ENCODE measurements at places on chromosomes 5 and 9.
A peak's percentile ranks its signal among the peaks of the same experiment; 100 is the strongest.

- peak; percentile 57 for DNase-seq
Observed at GRCh38 chr9:109802491-109802890, 22.5 kb downstream of the PALM2AKAP2 start.

DNA sequence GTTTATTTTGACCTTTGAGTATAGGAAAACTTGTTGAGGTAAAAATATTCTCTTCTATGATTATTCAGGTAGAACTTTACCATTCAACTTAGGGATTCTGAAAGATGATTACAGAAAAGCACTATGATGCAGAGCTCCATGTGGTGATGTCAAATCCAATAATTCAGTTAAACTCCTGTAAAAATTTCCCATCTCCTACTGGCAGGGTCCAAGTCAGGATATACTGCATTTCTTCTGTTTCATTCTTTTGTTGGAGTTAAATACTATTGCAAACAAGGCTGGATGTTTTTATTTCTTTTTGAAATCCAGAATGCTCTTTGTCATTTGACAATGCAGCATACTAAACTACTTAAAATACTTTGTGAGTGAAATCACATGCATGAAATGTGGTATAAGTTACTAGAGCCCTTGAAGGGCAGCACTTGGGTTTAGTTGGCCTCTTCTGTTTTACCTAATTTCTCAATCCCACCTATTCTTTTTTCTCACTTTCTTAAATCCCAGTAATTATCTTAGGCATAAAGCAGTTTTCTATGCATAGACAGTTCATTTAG, 204.5 kb downstream of the FBXL7 start:
- DNase-seq: peak; percentile 14

- no peak for DNase-seq
Observed at GRCh38 chr9:3968891-3969290, 331.0 kb downstream of the GLIS3 start.

DNA sequence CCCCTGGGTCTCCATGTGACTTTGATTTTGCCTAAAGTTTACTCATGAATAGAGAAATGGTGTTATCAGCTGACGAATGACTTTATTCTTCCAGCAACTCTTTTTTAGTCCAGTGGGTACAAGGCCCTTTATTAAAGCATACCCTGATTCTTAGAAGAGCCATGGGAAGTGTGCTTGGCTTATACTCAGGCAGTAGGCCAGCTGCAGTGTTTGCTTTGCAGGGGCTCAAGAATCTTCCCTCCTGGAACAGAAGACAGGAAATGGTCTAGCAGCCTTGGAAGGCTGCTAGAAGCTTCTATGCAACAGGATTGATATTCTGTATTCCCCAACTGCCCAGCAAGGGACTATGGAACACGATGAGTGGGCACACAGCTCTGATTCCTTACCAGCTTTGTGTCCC, 73.4 kb upstream of the PLPP6 start:
- DNase-seq: peak; percentile 62

DNA sequence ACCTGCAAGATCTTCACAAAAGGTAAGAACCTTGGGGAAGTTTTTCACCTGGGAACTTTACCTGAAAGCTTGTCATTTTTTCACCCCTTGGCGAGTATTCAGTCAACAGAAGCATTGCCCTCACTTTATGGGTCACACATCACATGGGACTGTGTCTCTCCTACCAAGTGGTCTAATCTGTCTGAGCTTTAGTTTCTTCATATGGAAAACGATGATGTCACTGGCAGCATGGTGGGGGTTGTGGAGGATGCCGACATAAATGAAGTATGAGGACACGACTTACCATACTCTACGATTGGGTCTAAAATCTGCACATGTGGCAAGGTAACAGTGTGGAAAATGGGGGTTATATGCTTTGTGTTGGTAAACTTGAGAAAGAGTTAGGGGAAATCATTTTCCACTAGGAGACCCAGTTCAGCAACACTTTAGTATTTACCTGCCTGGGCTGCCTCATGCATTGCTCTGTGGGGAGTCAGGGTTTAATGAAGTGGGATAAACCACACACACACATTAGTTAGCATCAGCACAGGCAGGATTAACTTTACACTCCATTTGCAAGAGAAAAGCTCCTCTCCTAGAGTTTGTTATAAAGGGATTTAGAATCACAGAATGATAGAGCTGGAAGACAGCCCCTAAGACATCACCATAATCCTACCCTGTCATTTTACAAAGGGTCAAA, 19.8 kb upstream of the PAX5 start:
- no peak for DNase-seq

DNA sequence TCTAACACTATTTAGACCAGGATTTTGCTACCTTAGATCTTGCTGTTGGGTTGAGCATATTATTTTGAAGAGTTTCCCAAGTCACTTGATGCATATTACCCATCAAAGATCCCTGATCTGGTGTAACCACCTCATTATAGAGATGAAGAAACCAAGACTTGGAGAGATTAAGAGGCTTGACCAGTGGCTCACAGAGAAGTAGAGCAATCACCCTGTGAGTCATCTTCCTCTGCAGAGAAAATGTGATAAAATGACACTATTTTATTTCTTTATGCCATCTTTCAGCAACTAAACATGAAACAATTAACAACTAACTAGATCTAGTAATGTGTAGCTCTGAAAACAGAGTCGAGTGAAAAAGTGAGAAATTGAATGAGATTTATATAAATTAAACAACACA, 76.1 kb downstream of the KIF4B start:
- no peak for DNase-seq

GRCh38 chr9:14238079-14238478, 75.9 kb downstream of the NFIB start:
- no peak for DNase-seq

DNA sequence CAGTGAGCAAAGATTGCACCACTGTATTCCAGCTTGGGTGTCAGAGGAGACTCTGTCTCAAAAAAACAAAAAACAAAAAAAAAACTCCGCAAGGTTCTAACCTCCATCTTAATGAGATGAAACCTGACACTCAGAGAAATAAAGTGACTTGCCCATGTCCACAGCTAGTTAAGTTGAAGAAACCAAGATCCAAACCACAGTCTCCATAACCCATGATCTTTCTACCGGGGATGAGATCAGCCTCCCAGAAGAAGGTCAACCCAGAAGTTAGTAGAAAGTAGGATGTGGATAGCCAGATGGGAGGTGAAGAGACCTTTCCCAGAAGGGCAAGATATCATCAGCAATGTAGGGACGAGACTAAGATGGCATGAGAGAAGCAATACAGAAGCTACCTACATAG, 140.4 kb upstream of the ADRA1B start:
- DNase-seq: no peak

DNA sequence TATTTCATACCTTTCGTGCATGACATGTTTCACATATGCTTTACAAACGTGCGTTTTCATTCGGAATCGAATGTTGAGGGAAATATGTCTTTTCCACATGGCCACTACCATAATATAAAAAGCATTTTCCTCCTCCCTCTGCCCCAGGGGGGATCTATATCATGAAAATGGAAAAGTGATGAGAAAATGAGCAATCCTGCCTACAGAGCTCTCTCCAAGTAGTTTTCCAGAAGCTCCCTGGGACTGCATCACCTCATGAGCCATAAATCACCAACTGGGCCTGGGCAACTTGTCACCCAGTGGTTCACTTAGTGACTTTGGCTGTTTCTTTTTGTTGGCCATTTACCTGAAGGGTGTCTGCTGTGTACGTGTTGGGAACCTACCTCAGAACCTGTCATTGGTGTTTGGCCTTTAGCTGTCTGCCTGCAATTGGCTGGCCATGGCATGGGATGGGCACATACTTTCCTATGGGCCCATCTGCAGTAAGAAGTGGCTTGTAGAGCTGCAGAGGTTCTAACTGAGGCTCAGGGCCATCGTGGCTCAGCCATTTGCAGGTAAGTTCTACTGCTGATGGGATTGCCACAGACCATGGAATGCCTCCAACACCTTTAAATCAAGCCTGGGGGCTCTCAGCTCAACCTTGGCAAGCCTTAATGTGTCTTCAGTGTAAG, 9.5 kb upstream of the TIFAB start:
- DNase-seq: no peak

- DNase-seq: no peak
Observed at GRCh38 chr5:137431051-137431450, 68.1 kb downstream of the SPOCK1 start.

GRCh38 chr5:159409801-159410200, 79.5 kb upstream of the IL12B start:
- no peak for DNase-seq

DNA sequence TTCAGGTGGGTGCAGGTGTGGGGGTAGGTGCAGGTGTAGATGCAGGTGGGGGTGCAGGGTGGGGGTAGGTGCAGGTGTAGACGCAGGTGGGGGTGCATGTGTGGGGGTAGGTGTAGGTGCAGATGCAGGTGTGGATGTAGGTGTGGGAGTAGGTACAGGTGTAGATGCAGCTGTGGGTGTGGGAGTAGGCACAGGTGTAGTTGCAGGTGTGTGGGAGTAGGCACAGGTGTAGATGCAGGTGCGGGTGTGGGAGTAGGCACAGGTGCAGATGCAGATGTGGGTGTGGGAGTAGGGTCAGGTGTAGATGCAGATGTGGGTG, 94.6 kb downstream of the PHF2 start:
- peak; percentile 76 for DNase-seq

DNA sequence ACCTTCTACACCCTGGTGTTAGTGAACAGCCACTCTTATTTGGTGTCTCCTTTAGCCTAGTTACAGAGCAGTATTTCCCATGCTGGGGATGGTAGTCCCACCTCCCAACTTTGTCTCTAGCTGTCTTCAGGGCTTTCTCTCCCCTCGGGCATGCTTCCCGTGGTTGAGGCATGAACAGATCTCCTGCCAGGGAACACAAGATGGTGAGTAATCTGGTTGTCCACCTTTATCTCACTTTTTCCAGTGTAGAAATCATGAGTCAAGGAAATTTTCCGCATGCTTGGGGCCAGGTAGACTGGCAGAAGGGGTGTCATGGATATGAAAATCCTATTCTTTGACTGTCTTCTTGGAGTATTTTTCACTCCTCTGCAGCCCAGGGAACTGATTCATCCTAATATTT, 532.9 kb downstream of the ANXA1 start:
- DNase-seq: no peak

GRCh38 chr5:123965626-123966025, 453.6 kb downstream of the CSNK1G3 start:
- no peak for DNase-seq

GRCh38 chr5:88756953-88757352, 126.0 kb downstream of the MEF2C start:
- DNase-seq: peak; percentile 13

GRCh38 chr5:169185626-169186025, 115.3 kb downstream of the SLIT3 start:
- no peak for DNase-seq

DNA sequence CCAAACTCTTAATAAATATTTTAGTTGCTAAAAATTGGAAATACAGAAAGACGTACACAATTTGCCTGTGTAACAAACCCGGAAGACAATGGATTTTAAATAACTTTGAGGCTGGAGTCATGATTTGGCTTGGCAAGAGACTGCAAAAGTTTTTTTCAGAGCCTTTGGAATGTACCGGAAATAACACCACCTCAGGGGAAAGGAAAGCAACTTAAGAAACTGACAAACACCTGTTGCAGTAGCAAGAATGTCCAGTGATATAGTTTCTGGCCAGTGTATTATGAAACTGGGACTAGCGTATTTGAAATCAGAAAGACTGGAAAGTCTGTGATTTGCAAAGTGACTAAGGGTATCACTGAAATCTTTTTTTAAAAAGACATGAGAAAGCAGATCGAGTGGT, 842 bp downstream of the MUSK start:
- no peak for DNase-seq

GRCh38 chr5:147055850-147056566, 177.5 kb upstream of the PPP2R2B start:
- no peak for DNase-seq

DNA sequence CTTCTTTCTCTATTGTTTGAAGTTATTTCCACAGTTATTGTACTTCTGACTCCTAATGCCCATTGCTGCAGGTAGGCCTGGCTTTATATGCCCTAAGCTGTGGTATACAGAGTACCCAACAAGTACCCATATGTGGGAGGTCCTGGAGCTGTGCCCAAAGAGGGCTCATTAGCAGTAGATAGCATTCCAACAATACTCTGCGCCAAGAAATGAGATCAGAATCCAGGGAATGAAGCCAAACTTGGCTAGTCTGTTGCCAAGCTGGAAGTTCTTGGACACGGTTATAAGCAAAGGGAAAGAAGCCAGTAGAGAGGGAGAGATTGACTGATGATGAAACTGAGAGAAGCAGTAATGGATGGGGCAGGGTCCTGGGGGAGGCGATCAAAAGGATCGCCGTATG, 29.7 kb upstream of the FAM169A start:
- peak; percentile 78 for DNase-seq

Data from osteoblast (primary cell).